ENCODE measurements at places on chromosomes 2 and 18.

- no peak for DNase-seq
Measured at GRCh38 chr2:172995323-172996244, 80.1 kb upstream of the MAP3K20 start.

DNA sequence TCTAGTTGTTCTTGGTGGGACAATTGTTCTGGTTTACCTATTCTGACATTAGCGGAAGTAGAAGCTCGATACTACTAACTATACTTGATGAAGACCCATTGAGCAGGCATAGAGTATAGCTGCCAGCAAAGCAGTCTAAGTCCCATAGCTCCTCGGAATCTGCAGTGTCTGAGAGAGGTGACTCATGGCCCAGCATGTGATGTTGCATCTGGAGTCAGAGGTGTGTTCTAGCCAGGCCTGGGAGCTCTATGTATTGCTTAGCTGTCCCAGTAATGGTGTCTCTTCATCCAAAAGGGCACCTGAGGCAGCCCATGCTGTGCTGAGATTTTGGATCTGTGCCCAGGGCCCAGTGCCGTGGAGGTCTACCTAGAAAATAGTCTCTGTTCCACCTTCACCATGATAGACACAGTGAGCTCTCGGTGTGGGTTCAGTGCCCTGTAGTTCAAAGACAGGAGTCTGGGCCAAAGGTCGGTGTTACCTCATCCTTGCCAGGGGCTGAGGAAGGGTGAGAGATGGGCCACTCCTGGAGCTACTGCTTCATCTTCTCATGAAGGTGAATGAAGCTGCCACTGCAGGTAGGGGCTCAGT lies 47.3 kb downstream of the MEX3C start:
- no peak for DNase-seq

- DNase-seq: no peak
Measured at GRCh38 chr18:362311-363290, 94.8 kb upstream of the THOC1 start.

DNA sequence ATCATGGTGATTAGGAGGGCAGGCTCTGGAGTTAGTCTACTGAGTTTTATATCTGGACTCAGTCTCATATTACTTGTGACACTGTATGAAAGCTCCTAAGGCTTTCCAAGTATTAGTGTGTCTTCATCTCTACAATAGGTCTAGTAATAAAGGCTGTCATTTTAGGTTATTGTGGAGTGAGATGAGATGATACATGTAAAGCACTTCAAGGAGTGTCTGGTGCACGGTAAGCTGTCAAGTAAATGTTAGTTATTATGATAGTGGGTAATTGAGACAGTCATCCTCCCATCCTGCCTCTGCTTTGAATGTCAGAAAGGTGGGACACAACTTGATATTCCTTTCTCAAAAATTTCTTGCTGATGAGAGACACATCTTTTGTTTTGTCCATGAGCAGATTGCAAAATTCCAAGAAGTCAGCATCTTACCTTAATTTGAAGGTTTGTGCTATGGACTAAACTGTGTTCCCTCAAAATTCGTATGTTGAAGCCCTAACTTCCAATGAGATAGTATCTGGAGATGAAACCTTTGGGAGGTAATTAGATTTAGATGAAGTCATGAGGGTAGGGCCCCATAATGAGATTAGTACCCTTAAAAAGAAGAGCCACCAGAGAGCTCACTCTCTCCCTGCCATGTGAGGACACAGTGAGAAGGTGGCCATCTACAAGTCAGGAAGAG lies 41.4 kb upstream of the UPP2 start:
- DNase-seq: no peak

GRCh38 chr18:48393776-48394175 lies 15.4 kb downstream of the ZBTB7C start:
- no peak for DNase-seq

GRCh38 chr18:37582261-37582660 lies 16.7 kb upstream of the CELF4 start:
- DNase-seq: no peak

- DNase-seq: no peak
Measured at GRCh38 chr2:97766567-97766966, 53.2 kb downstream of the ZAP70 start.

DNA sequence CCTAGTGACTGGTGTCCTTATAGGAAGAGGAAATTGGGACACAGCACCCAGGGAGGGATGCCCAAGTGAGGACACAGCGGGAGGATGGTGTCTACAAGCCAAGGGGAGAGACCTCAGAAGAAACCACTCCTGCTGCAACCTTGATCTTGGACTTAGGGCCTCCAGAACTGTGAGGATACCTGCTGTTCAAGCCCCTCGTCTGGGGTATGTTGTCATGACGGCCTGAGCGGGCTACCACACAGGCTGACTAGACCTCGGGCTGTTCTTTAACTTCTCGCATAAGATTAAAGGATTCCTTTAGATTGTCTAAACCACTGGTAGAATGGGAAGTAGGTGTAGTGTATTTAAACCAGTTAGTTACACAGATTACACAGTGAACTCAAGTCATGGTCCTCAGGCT lies 138.3 kb downstream of the ASB1 start:
- DNase-seq: no peak

DNA sequence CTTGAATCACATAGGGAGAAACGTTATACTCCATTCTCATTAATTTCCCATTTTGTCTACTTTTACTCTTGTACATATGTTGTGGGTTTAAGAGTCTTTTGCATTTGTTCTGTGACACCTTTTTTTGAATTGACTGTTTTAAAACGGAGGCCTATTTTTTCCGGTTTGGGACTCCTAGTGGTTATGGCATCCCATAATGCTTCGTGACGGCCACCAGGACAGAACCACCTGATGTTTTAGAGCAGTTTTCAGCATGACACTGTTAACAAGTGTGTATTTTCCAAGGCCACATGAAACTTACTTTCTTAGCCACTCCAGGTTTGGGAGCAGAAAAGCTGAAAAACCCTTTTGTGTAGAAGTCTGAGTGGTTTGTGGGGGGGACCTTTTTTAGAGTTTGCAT lies 8.4 kb downstream of the SOX11 start:
- DNase-seq: no peak

GRCh38 chr2:83109284-83109683 lies 1349.8 kb downstream of the SUCLG1 start:
- no peak for DNase-seq

DNA sequence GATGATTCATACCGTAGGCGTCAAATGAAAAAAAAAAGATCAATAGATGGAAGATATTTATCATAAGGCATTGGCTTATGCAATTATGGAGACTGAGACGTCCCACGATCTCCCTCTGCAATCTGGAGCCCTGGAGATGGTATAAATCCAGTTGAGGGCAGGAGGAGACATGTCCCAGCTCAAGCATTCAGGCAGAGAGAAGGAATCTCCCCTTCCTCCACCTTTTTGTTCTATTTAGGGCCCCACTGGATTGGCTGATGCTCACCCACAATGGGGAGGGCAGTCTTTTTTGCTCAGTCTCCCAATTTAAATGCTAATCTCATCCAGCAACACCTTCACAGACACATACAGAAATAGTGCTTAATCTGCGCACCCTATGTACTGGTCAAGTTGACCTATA lies 18.0 kb upstream of the OLA1 start:
- DNase-seq: no peak

- DNase-seq: no peak
Measured at GRCh38 chr2:113894156-113894743, 4.4 kb downstream of the ACTR3 start.

GRCh38 chr2:172693037-172693436 lies 42.6 kb upstream of the RAPGEF4 start:
- no peak for DNase-seq

GRCh38 chr18:8602040-8602439 lies 7.2 kb upstream of the RAB12 start:
- DNase-seq: no peak

- no peak for DNase-seq
Measured at GRCh38 chr2:46704041-46704440, 211.6 kb downstream of the MCFD2 start.

DNA sequence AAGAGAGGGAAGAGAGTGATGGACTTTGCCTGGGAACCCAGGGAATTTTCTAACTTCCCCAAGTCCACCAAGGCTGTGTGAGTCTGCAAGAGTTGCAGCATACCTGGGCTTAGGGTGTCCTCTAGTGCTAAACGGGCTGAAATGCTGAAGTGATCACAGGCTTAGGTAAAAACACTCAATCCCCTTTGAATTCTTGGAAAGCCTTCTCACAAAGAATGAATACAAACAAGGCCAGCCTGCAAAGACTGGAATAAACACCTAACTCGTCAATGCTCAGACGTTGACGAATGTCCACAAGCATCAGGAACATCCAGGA lies 30.0 kb upstream of the BMP10 start:
- no peak for DNase-seq
